ENCODE measurements at places on chromosomes 5 and 9.

GRCh38 chr9:126511411-126511810 lies 102.3 kb upstream of the LMX1B start:
- DNase-seq, result no peak

GRCh38 chr9:37415011-37415719 lies 7.3 kb upstream of the GRHPR start:
- peak; percentile 81 for DNase-seq

DNA sequence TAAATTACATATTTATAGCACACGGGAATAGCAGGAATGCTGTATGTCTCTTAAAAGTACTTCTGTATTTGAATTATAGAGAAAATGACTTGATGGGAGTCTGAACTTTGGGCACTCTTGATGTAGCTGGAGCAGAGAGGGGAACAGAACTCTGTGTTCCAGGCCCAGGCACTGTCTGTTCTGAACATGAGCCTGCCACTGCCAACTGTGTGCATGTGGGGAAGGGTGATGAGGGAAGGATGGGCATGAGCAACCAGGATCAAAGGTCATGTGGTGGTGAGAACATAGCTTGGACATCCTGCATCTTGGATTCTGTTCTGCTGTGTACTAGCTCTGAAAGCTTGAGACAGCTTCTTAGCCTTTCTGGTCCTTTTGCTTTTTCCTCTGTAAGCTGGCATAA lies 16.4 kb upstream of the ZBED3 start:
- peak; percentile 4 for DNase-seq

DNA sequence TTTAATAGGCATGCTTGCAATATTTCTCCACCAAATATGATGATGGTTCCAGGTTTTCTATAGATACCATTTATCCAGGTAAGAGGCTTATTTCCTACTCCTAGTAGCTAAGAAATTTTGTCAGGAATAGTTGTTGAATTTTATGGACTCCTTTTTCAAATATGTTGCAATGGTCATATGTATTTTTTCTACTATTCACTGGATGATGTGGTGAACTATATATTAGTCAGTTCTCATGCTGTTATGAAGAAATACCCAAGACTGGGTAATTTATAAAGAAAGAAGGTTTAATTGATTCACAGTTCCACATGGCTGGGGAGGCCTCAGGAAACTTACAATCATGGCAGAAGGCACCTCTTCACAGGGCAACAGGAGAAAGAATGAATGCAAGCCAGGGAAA lies 141.1 kb upstream of the NR3C1 start:
- no peak for DNase-seq

DNA sequence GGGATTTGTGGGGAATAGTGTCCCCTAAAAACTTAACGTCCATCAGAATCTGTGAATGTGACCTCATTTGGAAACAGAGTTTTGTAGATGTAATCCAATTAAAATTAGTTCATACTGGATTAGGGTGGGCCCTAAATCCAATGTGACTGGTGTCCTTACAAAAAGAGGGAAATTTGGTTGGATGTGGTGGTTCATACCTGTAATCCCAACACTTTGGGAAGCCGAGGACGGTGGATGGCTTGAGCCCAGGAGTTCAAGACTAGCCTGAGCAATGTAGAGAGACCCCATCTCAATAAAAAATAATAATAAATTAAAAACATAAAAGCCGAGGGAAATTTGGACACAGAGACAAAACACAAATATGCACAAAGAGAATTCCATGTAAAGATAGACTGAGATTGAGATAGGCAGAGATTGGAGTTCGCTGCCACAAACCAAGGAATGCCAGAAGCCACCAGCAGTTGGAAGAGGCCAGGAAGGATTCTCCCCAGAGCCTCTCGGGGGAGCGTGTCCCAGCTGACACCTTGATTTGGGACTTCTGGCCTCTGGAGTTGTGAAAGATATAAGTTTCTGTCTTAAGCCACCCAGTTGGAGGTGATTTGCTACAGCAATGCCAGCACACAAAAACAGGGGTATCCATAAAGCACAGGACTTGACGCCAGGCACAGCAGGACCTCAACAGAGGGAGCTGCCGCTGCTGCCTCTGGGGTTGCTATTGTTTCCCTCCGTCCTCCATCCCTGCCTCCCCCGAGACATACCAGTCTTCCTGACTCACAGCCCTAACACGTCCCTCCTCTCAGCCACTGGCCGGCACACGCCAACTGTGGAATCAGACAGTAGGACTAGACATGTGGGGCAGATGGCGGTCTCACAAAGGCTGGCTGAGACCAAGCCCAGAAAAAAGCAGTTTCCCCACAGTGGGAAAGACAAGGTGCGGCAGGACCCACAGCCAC lies 73.8 kb upstream of the IL17B start:
- DNase-seq, result peak; percentile 94

GRCh38 chr5:57185313-57185712 lies 11.5 kb downstream of the GPBP1 start:
- no peak for DNase-seq

- no peak for DNase-seq
Observed at GRCh38 chr9:85402551-85402950, 339.2 kb downstream of the AGTPBP1 start.

- DNase-seq, result no peak
Observed at GRCh38 chr9:138053996-138054752, 176.6 kb downstream of the CACNA1B start.

GRCh38 chr5:105630803-105631202 lies 2039.9 kb downstream of the EFNA5 start:
- DNase-seq, result no peak

DNA sequence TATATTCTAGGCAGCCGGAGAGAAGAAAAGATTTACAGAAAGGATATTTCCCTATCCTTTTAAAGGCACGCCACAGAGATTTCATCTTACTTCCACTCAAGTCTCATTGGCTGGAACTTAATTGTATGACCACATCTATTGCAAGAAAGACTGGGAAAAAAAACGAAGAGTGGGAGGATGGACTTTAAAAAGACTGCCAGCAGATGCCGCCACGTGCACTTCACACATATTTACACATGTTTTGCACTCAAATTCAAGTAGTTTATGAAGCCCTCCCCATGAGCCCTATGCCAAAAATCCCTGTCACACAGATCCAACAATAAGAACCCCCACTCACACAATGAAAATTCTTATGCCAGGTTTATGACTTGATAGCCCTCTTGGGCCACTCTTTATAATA lies 138.5 kb upstream of the TYRP1 start:
- peak; percentile 1 for DNase-seq

DNA sequence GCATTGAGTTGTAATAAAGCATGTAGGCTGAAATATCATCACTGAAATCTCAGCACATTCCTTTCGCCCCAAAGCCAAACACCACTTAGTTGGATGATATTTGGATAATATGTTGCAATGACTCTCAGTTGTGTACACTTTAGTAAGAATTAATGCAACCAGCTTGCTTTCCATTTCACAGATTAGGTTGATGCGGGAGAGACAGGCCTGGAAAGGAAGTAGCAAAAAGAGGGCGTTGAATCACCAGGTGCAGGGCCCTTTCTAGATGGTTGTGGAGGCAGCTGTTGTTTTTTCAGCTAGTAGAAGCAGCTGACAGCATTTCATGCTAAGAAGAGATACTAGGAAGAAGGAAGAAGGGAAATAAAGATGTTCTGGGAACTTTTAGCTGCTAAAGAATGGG lies 30.9 kb downstream of the DMRT3 start:
- no peak for DNase-seq

DNA sequence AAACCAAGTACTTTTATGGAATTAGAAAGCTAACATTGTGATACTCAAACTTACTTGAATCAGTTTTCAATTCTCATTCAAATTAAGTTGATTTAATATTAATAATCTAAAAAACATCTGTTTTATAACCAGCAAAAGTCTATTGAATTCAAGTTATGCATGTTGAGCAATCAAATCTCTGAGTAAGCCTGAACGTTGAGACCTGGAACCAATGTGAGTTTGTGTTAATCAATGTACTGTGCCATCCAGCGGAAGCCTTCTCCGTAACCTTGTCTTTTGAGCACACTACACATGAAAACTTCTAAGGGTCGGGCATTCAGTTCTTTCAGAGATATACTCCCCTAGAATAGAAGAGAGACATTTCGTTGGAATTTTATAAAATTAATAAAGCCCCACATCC lies 25.9 kb downstream of the SAR1B start:
- DNase-seq, result no peak

Data from cardiac fibroblast (primary cell).